Stimulated activated CD4-positive, alpha-beta T cell treated with anti-CD3 and anti-CD28 coated beads, Interleukin-12 subunit alpha, Interleukin-12 subunit beta, amount 100 ng/mL, for 24 hours (primary cell): ENCODE measurements at places on chromosomes 7 and 10.

DNA sequence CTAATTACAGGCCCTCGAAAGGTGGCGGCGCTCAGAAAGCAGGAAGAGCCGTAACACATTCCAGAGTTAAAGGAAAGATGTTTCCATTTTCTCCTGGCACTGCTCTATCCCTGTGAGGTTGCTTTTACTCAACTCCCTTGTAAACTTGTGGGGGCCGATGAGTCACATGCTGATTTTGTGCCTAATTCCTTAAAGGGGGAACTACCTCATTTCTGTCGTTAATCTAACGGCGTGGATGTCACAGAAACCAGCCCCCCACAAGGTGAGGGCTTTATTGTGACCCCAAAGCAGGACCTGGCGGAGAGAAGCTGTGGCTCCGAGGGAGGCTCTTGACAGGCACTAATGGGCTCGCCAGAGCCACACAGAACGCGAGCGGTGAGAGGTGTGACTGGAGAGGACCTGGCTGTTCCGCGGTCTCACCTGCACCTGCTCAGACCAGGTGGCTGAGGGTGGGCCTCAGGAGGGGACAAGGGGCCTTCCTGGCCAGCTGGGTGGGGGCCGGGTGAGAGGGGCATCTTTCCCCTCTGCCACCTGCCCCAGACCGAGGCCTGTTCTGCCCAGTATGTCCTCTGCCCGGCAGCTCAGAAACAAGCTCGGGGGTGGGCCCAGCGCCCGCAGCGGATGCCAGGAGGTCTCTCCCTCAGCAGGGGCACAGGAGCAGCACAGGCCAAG lies 50.9 kb downstream of the CALML3 start:
- DNase-seq, result no peak

- DNase-seq, result no peak
Measured at GRCh38 chr7:122027058-122027457, 117.0 kb downstream of the AASS start.

GRCh38 chr10:28807760-28808613 lies 130.7 kb downstream of the BAMBI start:
- DNase-seq, result no peak

GRCh38 chr7:106534271-106534846 lies 126.6 kb downstream of the CCDC71L start:
- no peak for DNase-seq
